Stimulated activated naive B cell treated with anti-CD40 and anti-IgM and Interleukin-4, amounts not matched to agents 10 μg/mL and 1 μg/mL and 100 μg/mL, for 72 hours (primary cell): ENCODE measurements at places on chromosomes 7 and 10.

- DNase-seq, result no peak
These were observed 1047.4 kb upstream of the LRRN3 start for GRCh38 chr7:110043519-110043918.

- no peak for DNase-seq
These were observed 35.2 kb downstream of the KCNMA1 start for GRCh38 chr10:77602231-77602912.

DNA sequence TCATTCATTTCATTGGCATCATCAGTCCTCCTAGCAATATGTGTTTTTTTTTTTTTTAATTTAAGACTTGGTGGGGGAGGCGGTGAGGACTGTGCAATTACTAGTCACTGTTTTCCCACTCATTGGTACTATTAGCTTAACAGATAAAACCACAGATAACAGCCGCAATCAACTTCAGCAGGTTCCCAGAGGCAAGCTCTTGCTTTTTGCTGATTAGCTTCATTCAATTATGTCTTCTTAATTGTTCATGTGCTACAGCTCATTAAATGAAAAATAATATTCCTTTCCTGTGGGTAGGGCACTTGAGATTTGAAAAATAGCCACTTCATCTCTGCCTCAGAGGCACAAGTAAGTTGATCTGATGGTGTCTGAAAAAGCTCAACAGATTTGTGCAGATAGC is 215.5 kb downstream of the PCDH15 start:
- no peak for DNase-seq

DNA sequence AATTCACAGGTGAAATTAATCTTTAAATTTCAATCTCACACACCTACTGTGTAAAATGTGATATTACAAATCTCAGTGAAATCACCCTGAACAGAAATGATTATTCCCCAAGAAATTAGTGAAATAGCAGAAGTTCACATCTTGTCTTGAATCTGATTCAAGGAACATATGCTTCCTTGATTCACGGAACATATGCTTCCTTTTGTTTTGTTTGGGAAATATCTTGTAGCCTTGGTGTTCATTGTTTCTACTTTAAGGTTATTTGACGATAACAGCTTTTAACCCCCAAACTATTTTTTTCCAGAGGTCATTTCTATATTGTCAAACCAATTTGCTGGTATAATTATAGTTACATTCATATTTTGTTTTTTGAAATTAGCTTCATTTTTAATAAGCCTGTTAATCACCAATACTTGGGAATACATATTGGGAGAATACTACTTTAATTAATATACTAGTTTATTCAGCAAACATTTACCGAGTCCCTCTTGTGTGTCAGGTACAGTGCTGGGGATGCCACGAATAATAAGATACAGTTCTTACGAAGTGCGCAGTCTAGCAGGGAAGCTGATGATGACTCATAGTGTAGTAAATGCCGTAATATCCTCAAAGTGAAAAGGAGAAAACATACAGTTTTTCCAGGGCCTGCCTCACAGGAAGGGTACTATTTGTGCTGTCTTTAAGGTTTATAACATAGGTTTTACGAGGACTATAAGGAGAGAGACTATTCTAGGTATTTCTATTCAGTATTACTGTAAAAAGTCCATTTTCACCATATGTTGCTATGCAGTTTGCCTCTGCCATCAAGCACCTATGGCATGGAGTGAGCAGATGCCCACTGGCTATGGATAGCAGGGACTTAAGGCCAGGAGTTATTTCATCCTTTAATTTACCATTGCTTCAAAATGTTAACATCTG is 32.5 kb downstream of the PRKAR2B start:
- no peak for DNase-seq

GRCh38 chr10:1206601-1207000 is 150.4 kb downstream of the WDR37 start:
- DNase-seq, result no peak

GRCh38 chr7:77923419-77923818 is 124.8 kb downstream of the PHTF2 start:
- DNase-seq, result no peak

GRCh38 chr7:18509481-18509880 is 13.9 kb downstream of the HDAC9 start:
- DNase-seq, result no peak

DNA sequence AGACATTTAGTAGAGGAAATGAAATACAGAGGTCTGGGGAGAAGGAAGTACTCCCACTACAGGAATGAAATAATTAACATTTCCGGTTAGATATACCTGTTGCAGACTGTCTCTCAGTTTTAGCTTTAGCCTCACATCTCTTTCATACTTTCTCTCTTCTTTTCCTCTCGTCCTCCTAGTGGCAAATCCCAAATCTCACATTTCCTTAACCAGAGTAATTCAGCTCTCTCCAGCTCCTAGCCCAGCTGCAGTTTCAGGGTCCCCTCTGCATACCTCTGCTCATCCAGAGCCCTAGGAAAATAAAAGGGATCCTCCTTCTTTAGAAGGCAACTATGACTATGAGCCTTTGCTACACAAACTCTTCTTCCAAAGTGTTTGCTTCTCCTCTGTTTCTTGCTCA is 643.2 kb downstream of the PHTF2 start:
- no peak for DNase-seq

DNA sequence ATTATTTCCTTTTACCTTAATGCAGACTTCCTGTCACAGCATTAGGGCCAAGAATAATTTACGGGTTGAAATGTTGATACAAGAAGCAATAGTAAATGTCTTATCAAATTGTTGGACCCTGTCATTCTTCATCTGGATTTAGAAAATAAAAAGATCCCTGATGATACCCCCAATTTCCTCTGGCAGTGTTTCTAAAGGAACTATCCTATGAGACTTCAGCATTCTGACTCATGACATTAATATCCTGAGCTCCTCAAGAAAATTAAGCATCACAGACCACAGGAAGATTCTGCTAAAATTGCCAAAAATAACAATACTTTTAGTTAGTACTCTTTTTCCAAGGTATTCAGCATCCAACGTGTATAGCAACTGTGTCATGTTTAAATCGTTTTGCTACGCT is 490.5 kb upstream of the ANKRD30A start:
- DNase-seq, result no peak

DNA sequence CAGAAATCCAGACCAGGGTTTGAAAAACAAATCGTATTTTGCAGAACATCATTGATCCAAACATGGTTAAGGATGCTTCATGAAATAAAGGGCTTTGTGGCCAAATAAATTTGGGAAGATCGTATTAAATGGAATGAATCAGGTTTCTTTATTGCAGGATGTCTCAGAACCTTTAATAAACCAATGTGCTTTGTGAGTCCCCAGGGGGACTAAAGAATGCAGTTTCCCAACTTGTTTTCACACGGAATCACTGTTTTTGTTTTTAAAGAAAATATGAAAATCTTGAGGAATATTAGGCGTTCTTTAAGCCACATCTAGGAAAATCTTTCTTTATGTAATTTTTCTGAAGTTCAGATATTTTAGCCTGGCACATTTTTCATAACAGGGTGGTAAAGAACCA is 16.8 kb upstream of the CCDC172 start:
- DNase-seq, result no peak

GRCh38 chr7:128832880-128833147 is 2.6 kb downstream of the FLNC start:
- DNase-seq, result no peak

DNA sequence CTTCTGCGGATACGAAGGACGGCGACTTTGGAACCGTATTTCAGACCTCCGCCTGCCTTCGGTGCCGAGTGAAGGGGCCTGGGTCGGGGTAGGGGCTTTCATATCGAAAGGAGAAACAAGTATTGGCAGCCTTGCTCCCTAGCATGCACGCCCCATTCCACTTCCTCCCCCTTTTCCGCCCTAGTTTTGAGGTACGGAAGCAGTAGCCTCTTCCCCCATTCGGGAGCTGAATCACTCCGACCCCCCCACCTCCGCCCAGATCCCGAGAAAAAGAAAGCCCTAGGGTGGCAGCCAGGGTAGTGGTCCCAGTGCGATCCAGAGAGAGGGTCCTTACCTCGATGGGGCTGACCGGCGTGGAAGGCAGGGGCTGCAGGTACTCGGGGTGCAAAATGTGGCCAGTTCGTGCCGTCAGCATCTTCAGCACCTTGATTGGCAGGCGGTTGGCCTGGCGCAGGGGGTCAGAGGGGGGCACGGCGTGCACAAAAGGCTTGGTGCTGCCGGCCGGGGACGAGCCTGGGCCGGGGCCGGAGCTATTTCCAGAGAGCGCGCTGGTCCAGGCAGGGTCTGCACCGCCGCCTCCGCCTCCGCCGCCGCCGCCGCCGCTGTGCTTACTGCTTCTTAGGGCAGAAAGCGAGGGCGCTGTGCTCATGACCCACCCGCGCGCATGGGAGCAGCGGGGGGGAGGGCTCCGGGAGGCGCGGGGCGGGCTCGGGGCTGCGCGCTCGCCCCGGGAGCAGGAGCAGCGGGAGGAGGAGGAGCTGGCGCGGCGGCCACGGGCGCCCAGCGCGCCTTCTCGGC is 594 bp downstream of the ZNF503 start:
- no peak for DNase-seq

DNA sequence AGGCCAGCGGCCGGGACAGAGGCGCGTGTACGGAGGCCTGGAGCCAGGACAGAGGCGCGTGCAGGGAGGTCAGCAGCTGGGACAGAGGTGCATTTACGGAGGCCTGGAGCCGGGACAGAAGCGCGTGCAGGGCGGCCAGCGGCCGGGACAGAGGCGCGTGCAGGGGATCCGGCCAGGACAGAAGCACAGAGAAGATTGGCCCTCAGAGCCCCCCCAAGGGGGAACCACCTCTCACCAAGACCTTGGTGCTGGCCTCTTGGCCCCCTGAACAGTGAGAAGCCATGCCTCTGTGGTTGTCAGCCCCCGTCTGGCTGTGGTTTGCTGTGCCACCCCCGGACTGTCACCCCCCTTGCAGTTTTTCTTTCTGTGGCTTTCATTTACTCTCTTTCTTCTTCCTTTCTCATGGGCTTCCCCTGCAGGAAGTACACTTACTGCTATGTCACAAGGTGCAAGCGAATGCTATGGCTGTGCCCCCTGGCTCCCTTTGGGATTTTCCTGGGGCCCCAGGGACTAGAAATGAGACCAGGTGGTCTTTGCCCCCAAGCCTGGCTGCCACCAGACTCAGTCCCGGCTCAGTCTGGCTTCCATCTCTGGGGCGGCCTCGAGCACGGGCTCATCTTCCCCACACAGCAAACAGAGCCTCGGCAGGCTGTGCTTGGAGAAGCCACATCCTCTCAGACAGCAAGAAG is 41.1 kb downstream of the INSIG1 start:
- no peak for DNase-seq

- no peak for DNase-seq
These were observed 1.4 kb downstream of the NDUFB8 start for GRCh38 chr10:100528123-100528886.
